Calu3 (cell line): ENCODE measurements at places on chromosomes 7 and 10. TPM values are rescaled to one million over a fixed set of nuclear protein-coding genes. Genes with fewer than 3 reads are reported as not detected.

The ACBD7 gene
- total RNA-seq: 8.2 and 10.0 TPM in 2 replicates

The HMX2 gene
- total RNA-seq: not detected in 2 replicates

The FGFBP3 gene
- total RNA-seq: 1.9 and 2.1 TPM in 2 replicates

The METTL2B gene
- 29.7 and 30.0 TPM in 2 replicates for total RNA-seq

The BMPR1A gene
- total RNA-seq: 15.7 and 21.4 TPM in 2 replicates
